ENCODE measurements at places on chromosomes 1 and 21. TPM values are rescaled to one million over a fixed set of nuclear protein-coding genes. Genes with fewer than 3 reads are reported as not detected.

Gene FCRL1
- not detected for total RNA-seq

Gene MYBPHL
- 0.38 TPM for total RNA-seq

Gene FAM151A
- 0.29 TPM for total RNA-seq

Gene ITSN1
- total RNA-seq, result 26.9 TPM

Gene RNU1-3
- total RNA-seq, result 9.0 TPM

Gene TFF3
- not detected for total RNA-seq

Gene LDLRAD1
- total RNA-seq, result not detected

Gene TMEM240
- total RNA-seq, result not detected

Gene CCT8
- total RNA-seq, result 179 TPM

Gene LRRC39
- 0.06 TPM for total RNA-seq

Gene PDZK1IP1
- total RNA-seq, result 8.7 TPM

Gene EXO1
- 22.7 TPM for total RNA-seq

Gene FAM78B
- 0.24 TPM for total RNA-seq

Gene KRTAP7-1
- not detected for total RNA-seq

Gene FAM72C
- 5.5 TPM for total RNA-seq

Gene SH2D1B
- total RNA-seq, result 0.12 TPM

Gene RAD54L
- 10.5 TPM for total RNA-seq

Gene USF1
- 53.3 TPM for total RNA-seq

Gene SHE
- total RNA-seq, result 0.10 TPM

Gene KPRP
- not detected for total RNA-seq

Gene DNASE2B
- total RNA-seq, result not detected

Gene NTPCR
- total RNA-seq, result 92.6 TPM

Gene F3
- total RNA-seq, result 8.1 TPM

Gene TNNT2
- total RNA-seq, result 0.24 TPM

Gene DPYD
- 2.0 TPM for total RNA-seq

Gene PGLYRP3
- not detected for total RNA-seq

Gene NOS1AP
- total RNA-seq, result 0.18 TPM

Gene SMIM1
- 0.70 TPM for total RNA-seq

Gene CYP4A22
- not detected for total RNA-seq

Gene OR2T29
- total RNA-seq, result not detected

Gene ADCY10
- total RNA-seq, result 0.38 TPM

Gene TRMT13
- total RNA-seq, result 5.1 TPM

Gene MROH9
- total RNA-seq, result not detected

Gene AMY1C
- not detected for total RNA-seq

Gene CLCN6
- total RNA-seq, result 6.3 TPM

All from A549 treated with Hydrocortisone at 1 μM for 4 hours (cell line).